ENCODE measurements at places on chromosomes 16 and 17.

- no peak for DNase-seq
These were observed 80.2 kb upstream of the SMURF2 start for GRCh38 chr17:64742326-64742725.

DNA sequence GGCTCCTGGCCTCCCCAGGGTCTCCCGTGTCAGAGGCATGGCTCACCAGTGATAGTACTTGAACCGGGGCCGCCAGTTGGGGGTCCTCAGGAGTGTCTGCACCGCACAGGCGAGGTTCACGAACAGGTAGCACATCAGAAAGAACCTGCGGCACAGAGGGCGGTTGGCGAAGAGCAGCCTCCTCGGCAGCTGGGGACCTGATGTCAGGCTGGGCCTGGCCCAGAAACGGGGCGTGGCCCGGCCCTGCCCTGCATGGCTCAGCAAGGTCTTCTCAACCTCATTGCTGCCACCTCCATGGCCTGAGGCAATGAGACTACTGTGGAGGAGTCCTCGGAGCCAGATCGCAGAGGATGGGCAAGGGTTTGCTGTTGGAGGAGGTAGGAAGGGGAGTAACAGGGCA lies 4.1 kb upstream of the LCAT start:
- DNase-seq, result no peak

DNA sequence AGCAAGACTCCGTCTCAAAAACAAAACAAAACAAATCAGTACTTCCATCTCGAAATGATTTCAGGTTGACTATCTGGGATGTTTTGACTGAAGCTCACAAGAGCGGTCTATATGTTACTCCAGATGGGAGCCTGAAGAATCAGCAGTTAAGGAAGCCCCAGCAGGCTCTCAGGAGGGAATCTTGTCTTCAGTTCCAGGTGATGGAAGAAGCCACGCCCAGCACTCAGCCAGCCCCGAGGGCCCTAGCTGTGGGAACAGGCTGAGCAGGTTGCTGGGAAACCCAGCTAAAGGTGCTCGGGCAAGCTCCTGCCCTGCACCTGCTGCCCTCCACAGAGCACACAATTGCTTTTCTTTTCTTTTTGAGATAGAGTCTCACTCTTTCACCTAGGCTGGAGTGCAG lies 32.4 kb downstream of the WIPI1 start:
- DNase-seq, result no peak

DNA sequence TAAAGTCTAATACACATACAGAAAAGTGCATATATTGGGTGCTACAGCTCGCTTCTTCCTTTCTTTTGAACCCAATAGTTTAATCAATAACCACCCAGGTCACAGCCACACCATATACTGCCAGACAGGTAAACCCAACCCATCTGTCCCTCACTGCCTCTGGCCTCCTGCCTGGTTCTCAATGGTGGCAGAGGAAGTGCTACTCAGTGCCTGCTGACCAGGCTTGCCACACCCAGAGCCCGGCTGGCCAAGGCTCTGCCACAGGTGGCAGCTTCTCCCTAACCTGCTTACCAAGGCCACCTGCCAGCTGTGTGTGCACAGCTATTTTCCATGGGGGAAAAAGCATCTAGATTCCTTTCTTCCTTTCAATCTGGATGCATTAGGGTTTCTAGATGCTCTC lies 584 bp downstream of the PMP22 start:
- DNase-seq, result no peak

GRCh38 chr16:30094541-30095165 lies 1.4 kb downstream of the YPEL3 start:
- DNase-seq, result no peak

DNA sequence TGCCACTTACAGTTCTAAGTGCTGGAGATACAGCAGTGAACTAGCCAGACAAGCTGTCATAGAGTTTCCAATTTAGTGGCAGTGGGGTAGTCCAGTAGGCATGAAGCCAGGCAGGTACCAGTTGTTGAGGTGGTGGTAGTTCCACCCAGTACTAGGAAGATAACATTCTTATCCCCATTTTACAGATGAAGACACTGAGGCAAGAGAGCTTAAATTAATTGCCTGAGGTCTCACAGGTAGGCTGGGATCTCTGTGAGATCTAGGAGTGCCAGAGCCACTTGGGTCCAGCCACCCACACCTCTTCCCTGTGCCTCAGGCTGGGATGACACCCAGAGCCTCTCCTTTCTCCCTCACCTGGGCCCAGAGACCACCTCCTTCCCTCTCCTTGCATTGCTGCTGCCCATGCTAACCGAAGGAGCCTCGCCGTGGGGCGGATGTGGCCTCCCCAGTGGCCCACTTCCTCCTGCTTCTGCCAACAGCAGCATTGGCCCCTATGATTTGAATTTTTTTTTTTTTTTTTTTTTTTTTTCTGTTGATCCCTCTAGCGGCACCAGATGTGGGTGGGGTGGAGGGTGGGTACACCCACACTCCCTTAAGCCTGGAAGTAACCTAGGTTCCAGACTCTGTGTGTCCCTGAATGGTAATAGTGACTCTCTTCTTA lies 114.0 kb downstream of the PRKCB start:
- no peak for DNase-seq

DNA sequence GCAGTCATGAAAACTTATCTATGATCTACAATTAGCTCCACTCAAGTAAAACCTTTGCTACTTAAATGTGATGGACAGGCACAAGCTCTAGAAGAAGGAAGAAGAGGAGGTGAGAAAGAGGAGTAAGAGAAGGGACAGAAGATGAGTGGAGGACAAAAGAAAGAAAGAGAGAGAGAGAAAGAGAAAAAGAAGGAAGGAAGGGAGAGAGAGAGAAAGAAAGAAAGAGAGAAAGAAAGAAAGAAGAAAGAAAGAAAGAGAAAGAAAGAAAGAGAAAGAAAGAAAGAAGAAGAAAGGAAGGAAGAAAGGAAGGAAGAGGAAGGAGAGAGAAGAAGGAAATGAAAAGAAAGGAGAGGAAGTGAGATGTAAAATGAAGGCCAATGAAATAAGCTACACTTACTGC lies 2.2 kb upstream of the KRTAP9-3 start:
- no peak for DNase-seq

- no peak for DNase-seq
These were observed 31.5 kb downstream of the AXIN2 start for GRCh38 chr17:65529761-65530522.

GRCh38 chr17:49585422-49586027 lies 9.9 kb downstream of the NXPH3 start:
- DNase-seq, result no peak

- DNase-seq, result no peak
These were observed 2.4 kb upstream of the ZNF18 start for GRCh38 chr17:11999696-12000095.

- no peak for DNase-seq
These were observed 516 bp downstream of the SLC16A6 start for GRCh38 chr17:68290268-68290954.

GRCh38 chr16:81693041-81693743 lies 85.9 kb upstream of the PLCG2 start:
- DNase-seq, result no peak

GRCh38 chr17:40519089-40519775 lies 17.8 kb upstream of the TNS4 start:
- no peak for DNase-seq

GRCh38 chr17:52709724-52710123 lies 551.2 kb upstream of the CA10 start:
- no peak for DNase-seq

GRCh38 chr17:13984956-13985355 lies 84.3 kb upstream of the COX10 start:
- DNase-seq, result no peak

GRCh38 chr17:16068323-16068722 lies 68.7 kb downstream of the TTC19 start:
- DNase-seq, result no peak

DNA sequence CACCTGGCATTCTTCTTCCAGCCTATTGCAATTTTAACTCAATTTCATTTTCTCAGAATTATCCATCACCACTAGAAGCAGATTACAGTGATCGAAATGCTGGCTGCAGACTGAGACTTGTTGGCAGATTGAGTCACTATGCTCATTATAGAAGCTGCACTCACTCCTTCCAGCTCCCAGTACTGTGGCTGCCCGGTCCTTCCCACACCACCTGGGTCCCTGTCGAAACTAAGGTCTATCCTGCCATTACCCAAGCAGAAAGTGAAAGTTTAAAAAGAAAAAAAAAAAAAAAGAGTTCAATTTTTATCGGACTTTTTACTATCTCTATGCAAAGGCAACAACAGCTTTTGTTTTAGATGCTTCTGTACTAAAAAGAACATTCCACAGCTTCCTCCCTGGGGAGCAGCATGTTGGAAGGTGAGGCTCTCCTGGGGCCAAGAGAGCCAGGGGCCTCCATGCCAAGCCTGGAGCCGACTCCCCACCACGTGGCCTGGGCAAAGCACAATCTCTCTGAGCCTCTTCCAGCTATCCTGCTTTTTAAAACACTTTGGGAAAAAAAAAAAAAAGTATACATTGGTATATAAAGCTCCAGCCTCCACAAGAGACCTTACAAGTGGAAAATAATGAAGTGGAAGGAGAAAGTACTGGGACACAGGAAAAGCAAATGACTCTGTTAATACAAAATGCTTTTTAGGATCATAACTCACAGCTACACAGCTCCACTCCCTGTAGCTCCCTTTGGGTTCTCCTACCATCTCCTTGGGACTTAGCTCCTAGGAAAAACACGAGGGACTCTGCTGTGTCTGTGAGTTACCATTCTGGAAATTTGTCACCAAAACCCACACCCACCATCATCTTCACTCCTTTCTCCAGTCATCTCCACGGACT lies 77.8 kb downstream of the USP31 start:
- no peak for DNase-seq

- DNase-seq, result no peak
These were observed 5.5 kb upstream of the SECTM1 start for GRCh38 chr17:82338858-82339633.

GRCh38 chr16:4358831-4359561 lies 7.9 kb upstream of the PAM16 start:
- DNase-seq, result peak; percentile 56

GRCh38 chr16:13453325-13453724 lies 466.6 kb upstream of the ERCC4 start:
- DNase-seq, result no peak

DNA sequence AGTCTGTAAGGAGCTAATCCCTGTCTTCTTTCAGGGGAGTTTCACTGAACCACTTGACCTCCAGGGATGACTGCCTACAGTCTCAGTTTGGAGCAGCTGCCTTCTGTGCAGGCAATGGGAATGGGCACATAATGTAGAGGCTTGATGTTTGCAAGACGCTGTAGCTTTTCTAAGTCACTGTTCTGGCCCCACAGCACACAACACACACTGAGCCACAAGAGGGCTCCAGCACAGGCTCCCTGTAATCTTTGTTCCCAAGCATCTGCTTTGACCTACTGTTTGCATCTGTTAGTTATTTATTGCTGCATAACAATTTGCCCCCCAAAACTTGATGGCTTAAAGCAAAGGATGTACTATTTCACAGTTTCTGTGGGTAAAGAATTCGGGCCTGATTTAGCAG lies 419.0 kb upstream of the ASIC2 start:
- DNase-seq, result no peak

GRCh38 chr16:56370875-56371659 lies 54.3 kb downstream of the AMFR start:
- no peak for DNase-seq

- DNase-seq, result no peak
These were observed 192.8 kb downstream of the BANP start for GRCh38 chr16:88144028-88144511.

GRCh38 chr16:27290562-27290961 lies 22.0 kb upstream of the NSMCE1 start:
- no peak for DNase-seq

GRCh38 chr17:76408037-76408849 lies 23.8 kb downstream of the SPHK1 start:
- DNase-seq, result peak; percentile 47

DNA sequence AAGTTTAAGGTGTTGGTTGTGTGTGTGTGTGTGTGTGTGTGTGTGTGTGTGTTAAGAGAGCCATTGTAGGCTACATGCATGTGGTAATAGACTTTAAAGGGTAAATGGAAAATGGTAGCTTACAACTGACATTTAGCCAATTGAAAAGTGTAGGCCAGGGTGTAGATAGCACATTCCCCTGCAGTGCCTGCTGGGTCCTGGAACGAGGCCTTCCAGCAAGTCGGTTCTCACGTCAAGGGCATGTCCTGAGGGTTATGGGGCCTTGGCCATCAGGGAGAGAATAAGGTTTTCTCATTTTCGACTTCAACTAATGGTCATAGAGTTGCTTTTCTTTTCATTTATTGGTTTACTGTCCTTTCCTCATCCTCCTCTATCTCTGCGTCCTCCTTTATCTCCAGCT lies 65.1 kb downstream of the RPTOR start:
- DNase-seq, result no peak

GRCh38 chr17:79739148-79740062 lies 8.7 kb downstream of the ENPP7 start:
- no peak for DNase-seq

DNA sequence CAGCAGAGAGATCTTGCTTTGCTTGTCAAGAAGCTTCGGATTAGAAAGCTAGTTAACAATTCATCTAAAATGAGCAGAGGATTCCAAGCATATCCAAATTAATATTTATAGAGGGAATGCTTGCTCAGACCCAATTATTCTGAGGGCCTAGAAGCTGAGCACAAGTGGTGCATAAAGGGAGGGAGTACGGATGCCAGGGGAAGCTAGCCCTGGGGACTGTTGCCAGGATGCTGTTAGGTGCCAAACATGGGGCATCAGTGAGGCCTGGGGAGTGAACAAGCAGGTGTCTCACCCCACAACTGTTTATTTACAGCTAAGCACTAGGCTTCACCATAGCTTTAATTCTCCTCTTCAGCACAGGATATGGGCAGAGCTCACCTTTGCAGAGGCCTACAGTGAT lies 684.1 kb upstream of the C16orf82 start:
- DNase-seq, result no peak

- no peak for DNase-seq
These were observed 57.5 kb downstream of the CDH13 start for GRCh38 chr16:82684256-82684655.

DNA sequence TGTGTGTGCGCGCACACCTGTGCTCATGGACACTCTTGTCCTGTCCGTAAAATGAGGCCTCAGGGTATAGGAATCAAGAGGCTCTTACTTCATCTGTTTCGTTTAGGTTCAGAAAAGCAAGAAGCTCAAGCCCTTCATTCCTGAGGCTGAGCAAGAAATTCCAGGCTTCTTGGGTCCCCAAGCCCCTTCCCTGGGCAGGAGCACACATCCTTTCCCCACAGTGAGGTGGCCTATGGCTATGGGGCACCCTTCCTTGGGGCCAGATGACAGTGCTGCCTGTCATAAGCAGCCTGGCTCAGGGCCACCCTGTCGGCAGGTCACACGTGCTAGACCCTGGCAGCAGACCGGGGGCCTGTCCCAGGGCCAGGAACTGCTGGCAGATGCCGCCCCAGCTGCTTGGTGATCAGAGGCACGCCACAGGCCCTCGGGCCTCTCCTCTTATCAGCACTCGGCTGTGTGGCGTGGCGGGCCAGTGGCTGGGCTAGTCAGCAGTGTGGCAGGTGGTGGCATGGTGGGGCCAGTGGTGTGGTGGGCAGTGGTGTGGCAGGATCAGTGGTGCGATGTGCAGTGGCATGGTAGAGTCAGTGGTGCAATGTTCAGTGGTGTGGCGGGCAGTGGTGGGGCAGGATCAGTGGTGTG lies 50.2 kb downstream of the NKD1 start:
- DNase-seq, result no peak
